ENCODE measurements at places on chromosomes 1 and 21.

GRCh38 chr1:29237852-29238619, 1.7 kb downstream of the PTPRU start:
- peak; percentile 68 for DNase-seq

DNA sequence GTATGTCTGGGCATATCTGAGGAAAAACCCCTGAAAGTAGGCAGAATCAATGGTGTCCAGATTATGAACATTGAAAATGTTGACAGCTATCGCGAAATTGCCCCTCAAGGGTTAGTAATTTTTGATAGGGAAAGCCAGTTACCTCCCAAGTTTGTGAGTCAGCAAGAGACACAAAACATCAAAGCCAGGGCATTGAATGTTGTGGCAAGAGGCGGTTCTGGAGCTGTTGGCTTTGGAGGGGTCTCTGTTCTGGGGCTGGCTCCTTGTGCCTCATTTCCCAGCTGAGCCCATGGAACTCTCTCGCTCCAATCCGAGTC, 10.6 kb upstream of the S100A11 start:
- no peak for DNase-seq

GRCh38 chr1:58966103-58966916, 182.5 kb upstream of the JUN start:
- no peak for DNase-seq

DNA sequence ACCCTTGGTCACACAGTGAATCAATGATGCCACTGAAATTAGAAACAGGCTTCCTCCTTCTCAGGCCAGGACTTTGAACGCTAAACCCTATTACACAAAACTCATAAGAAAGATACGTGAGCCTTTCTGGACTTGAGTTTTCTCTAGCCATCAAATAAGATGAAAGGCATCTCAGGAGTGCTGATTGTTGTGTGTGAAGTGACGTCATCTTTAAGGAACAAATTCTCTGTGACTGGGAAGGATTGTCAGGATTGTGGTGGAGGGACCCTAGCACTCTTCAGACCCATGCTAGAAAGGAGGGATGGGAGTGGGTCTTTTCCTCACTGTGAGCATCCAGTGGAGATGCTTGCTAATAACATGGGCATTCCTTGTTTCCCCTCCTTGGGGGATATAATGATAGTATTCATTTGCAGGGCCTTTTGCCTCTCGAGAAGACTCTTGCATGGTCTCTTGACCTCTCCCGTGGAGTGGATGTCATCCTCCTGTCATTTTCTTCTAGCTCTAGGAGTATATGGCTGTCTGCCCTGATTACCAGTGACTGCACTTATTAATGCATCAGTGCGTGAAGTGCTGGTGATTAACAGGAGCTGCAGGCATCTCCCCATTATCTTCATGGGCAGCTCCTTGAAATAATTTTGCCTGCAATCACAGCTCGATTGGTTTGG, 39.9 kb downstream of the SPATA46 start:
- no peak for DNase-seq

Measured in heart right ventricle (tissue), 16 donors.